ENCODE measurements at places on chromosomes 5 and 9.
A peak's percentile ranks its signal among the peaks of the same experiment; 100 is the strongest.

DNA sequence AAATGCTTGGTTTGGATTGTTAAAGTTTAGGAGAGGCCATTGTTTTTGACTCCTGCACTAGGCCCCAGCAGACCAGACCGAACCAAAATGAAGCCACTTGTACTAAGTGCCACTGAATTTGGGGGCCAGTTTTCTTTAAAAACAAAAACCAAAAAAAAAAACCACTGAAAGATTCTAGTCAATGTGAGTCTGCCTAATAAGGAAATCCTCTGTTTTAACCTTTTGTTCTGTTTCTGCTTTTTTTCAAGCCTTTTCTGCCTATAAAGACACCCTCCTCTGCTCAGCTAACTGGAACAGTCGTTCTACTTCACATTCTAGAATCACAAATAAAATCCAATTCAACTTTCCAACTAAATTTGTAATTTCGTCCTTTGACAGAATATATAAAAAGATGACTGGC is 64.9 kb downstream of the SERINC5 start:
- no peak for ATAC-seq

GRCh38 chr5:31921852-31922305 is 252.2 kb downstream of the GOLPH3 start:
- no peak for ATAC-seq

DNA sequence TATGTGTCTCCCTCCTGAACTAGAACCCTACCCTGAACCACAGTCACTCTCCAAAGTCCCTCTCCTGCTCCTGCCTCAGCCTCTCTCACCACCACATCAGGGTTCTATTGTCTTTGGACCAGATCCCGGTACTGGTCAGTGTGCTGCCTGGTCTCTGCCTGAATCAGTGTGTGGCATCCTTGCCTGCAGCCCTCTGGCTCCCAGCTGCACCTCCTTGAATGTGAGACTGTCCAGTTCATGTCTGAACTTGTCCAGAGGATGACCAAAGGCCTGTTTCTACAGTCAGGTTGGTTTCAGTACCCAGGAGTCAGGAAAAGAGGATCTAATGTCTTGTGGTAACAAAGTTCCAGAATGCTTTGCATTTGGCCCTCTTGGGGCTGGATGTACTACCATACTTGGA is 76.8 kb upstream of the RANBP3L start:
- ATAC-seq, result no peak

DNA sequence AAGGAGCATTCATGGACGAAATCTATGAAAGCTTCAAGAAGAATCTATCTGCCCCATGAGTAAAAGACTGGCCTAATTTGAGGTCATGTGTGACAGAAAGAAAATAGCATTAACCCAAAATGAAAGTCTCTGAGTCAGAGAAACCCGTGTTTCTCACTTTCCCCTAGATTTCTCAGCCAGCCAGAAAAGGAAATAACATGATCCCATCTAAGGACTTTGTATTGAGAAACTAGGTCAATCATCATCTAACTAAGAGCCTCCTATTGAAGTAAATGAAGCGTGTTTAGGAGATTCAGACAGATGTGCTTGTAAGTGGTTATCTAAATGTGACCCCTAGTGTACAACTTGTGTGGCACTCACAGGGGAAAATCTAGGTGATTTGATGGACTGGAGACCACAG is 77.3 kb upstream of the ZNF366 start:
- ATAC-seq, result peak; percentile 92

DNA sequence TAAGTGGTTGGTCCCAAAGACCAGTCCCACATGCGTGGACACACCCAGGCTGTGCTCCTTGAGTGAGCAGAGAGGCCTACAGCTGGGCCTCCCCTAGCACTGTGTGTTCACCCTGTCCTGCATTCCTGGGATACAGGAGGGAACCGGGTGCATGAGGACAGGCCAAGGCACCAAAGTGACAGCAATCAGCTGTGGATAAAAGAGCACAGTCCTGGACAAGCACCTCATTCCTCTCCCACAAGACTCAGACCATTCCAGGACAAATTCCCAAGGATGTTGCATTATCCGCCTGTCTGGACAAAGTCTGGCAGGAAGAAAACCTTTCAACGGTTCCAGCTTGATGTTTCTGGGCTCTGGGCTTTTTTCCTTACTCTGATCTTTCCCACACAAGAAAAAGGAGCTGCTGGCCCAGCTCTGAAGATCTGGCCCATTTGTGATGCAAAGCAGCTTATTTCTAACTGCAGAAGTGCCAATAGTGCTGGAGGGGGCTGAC is 273.2 kb downstream of the ENC1 start:
- no peak for ATAC-seq
